ENCODE measurements at places on chromosomes 11 and 22.

GRCh38 chr11:22928207-22928917 is 68.1 kb upstream of the CCDC179 start:
- DNase-seq: no peak

DNA sequence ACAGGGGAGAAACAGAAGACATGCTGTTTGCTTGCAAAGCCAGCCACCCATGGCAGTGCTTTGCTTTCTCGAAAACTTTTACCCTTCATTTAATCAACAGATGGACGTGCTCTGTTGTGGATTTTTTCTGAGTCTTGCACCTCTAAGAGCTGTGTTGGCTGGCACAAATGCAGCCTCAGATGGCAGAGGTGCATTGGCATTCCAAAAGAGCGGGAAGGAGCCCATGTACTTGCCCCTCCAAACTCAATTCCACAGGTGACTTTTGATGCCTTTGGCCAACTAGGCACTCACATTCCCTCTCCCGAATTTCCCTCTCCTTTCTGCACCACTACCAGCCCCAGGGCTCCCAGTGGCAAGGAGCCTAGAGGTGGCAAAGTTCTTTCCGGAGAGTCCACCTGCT is 1.2 kb downstream of the KIRREL3 start:
- DNase-seq: no peak

DNA sequence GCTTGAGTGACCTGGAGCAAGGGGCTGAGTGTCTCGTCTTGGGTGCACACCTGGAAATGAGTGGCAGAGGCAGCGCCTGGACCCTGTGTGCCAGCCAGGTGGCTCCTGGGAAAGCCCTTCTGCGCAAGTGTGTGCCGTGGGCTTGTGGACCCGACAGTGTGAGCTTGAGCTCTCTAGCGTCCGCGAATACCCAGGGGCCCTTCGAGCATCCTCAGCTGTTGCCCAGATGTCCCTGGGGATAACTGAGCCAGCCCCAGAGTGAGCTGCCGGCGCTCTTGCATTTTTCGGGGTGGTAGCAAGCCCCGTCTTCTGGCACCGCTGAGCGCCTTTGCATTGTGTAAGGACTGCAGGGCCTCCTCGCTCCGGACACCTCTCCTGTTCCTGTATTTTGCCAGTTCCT is 399.2 kb downstream of the TBC1D22A start:
- no peak for DNase-seq

DNA sequence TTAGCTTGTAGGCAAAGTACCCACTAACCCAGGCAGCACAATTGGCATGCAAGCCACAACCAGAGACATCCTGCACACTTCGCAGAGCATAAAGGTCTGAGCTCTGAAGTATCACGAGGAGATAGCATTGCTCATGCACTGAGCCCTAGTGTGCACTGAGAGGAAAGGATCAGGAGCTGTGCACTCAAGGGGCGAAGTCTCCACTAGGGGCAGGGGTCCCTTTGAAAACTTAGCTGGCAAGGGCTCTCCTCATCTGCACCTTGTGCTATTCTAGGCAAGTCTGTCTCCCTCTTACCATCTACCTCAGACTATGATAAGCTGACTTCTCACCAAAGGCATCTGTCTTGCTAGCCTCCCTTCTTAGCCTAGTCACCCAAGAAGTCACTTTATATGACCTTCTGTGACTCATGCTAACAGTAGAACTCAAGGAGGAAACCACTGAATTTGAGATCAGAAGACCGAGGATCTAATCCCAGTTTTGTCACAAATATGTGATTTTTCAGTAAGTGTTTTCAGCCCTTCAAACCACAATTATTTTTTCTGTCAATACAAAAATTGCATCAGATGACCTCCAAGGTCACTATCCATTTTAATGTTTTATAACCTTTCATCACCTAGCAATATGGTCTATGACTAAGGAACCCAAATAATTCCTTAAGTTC is 1078.0 kb downstream of the NTM start:
- no peak for DNase-seq

GRCh38 chr11:108592591-108593213 is 866 bp downstream of the EXPH5 start:
- DNase-seq: peak; percentile 27

DNA sequence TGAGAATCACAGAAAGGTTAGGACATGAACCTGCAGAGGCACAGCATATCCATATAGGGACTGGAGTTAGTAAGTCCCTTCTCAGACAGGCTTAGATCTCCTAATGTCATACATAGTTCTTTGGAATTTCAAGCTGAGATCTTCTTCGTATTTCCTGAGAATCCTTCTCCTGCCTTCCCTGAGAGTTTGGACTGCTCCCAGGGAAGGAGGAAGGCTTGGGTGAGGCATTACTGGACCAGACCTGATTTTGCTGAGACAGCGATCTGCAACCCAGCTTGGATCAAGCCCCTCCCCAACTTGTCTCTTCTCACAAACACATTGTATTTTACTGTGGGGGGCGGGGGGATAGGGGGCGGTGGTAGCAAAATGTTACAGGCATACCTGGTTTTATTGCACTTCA is 108.5 kb downstream of the TSPAN18 start:
- DNase-seq: no peak

GRCh38 chr11:19445771-19446170 is 205.0 kb upstream of the E2F8 start:
- no peak for DNase-seq

DNA sequence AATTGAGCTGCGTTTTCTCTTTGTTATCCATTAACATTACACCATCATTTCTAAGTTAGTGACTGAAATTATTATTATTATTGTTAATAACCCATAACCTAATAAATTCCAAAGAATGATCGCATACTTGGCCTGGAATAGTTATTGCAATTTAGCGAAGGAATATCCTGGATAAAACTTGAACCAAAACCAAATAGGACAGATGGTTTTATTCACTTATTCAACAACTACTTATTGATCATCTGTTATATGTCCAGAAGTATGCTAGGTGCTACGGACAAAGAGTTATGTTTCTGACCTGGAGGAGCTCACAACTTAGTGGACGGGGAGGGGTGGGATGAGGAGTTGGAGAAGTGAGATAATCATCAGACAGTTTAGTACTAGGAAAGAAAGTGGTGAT is 44.8 kb upstream of the ARHGAP20 start:
- DNase-seq: no peak

DNA sequence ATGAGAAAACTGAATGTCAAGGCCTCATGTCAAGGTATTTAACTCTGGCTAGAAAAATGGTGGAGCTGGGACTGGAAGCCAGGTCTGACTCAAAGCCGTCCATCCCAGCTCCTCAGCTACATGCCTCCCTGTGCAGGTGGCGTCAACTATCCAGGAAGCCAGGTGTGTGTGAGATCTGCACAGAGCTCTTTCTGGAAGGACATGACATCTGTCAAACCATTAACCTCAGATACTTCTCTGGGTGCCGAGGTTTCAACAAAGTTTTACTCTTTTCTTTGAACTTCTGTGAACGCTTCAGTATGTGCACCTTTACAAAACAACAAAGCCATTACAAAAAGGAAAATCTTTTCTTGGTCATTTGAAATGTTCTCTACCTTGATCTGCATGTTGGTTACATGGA is 7.0 kb upstream of the CASTOR1 start:
- DNase-seq: no peak

- DNase-seq: peak; percentile 66
Observed at GRCh38 chr11:134275534-134276395, at the start of gene GLB1L3. GLB1L3 (plus strand) TSS chr11:134276379; CDS start chr11:134276741, 362 bp downstream.

DNA sequence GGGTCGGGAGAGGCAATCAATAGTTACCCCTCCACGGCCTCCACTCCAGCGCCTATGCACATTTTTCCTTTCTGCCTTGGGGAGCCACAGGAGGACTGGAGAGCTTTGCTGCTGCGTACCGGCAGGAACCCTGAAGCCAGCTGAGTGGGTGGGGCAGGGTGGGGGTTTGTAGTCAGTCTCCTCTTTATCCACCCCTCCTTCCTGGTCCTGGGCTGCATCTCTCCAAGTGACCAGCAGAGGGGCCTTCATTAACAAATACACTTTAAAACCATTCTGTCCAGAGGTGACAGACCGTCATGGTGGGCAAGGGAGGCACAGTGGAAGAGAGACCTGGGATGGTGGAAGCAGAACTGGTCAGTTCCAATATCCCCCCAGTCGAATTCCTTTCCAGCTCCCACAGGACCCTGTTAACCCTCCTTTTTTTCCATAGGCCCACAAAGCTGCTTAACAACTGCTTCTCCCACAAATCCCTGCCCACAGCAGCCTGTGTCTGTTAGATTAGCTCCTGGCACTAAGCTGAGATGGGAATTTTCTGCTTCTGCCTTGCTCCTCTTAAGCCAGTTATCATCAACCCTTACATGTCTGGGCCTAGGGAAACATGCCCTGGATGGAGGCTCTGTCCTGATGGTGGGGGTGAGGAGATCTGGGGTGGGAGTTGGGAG is 3.9 kb upstream of the ABCG4 start:
- DNase-seq: peak; percentile 69

DNA sequence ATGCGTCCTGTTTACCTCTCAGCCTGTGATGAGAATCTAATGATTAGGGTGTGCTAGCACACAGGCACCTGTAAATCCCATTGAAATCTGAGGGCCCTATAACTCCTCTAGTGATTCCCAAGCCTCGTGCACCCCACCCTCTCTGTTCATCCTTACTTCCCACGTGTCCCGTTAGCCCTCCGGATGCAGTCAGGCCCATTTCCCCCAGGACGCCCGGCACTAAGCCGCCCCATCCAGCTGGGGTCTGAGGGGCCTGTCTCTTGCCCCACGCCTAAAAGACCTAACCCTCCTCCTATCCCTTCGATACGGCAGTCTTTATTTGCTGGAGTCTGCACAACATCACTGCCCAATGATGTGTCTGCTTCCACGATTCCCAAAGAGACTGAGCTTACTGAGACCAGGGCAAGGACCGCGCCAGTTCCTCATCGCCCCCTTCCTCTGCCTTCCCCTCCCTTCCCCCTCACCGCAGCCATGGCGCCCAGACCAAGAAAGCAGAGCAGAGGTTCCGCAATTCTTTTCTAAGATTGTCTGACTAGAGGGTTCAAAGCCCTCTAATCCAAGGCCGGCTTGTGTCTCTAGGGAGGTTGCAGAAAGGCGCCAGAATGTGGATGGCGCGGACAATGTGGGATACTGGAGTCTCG is 1.1 kb upstream of the FADS2 start:
- DNase-seq: no peak

- peak; percentile 36 for DNase-seq
Observed at GRCh38 chr11:46391578-46392420, at the start of gene CHRM4. CHRM4 (minus strand) TSS chr11:46391776; CDS start chr11:46386557, 5,219 bp downstream.

DNA sequence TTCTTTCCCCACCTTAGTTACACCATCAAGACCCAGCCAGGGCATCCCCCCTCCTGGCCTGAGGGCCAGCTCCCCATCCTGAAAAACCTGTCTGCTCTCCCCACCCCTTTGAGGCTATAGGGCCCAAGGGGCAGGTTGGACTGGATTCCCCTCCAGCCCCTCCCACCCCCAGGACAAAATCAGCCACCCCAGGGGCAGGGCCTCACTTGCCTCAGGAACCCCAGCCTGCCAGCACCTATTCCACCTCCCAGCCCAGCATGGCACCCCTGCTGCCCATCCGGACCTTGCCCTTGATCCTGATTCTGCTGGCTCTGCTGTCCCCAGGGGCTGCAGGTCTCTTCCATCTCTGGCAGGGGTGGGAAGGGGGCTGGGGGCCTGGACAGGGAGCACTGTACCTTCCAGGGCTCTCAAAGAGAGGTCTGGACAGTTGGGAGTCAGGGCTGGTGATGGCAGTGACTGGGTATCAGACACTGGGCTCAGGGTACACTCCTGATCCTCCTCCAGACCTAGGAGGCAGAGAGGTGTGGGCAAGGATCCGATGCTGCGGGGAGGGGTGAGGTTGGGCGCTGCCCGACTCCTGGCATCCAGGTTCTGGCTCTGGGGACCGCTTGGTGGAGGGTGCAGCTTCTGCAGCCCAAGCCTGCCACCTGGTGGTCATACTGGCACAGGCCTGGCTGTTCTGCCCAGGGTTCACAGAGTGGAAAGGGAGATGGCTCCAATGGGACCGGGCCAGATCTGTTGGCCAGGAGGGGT is at the start of gene UPK2:
TSS of gene UPK2 (plus strand) at position 205 of the 753 bp plus-strand sequence. CDS start at position 258, 53 bp downstream.
- peak; percentile 91 for DNase-seq

- DNase-seq: no peak
Observed at GRCh38 chr22:28297504-28297903, 378.4 kb upstream of the PITPNB start.

- no peak for DNase-seq
Observed at GRCh38 chr11:104146421-104146820, 17.5 kb downstream of the PDGFD start.

GRCh38 chr11:82507288-82507687 is 226.4 kb downstream of the FAM181B start:
- DNase-seq: no peak

- no peak for DNase-seq
Observed at GRCh38 chr11:12765428-12765827, 91.2 kb downstream of the TEAD1 start.

GRCh38 chr11:14975252-14975587 is 3.1 kb upstream of the CALCA start:
- DNase-seq: no peak

DNA sequence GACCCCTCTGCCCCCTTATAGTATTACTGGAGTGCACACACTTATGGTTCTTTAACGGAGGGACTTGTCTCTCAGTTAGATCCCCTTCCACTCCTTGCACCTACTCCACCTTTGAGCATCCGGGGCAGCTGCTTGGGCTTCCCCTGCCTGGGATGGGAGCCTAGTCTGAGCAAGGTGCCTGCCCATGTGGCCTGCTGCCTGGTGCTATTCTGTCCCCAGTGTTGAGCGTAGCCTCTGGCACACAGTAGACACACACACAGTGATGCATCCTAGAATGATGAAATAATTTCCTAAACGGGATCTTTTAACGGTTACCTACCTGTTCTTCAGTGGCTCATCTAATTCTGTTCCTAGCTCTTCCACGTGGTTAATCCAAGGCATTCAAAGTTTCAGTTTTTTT is 22.4 kb downstream of the PPFIA1 start:
- no peak for DNase-seq

All from testis (tissue), 5 donors.